ENCODE measurements at places on chromosomes 7 and 10. TPM values are rescaled to one million over a fixed set of nuclear protein-coding genes. Genes with fewer than 3 reads are reported as not detected.

TMEM26 gene
- total RNA-seq = not detected

ANKRD26 gene
- total RNA-seq = 4.1 TPM

SH2D4B gene
- under 0.01 TPM for total RNA-seq

HDAC9 gene
- total RNA-seq = 52.8 TPM

GPR37 gene
- total RNA-seq = 1.4 TPM

CCDC172 gene
- total RNA-seq = not detected

AKR1C2 gene
- 721 TPM for total RNA-seq

SPDYE18 gene
- total RNA-seq = not detected

SPDYE8 gene
- total RNA-seq = not detected

CAV1 gene
- total RNA-seq = 322 TPM

GTPBP4 gene
- total RNA-seq = 50.1 TPM

ATOH7 gene
- not detected for total RNA-seq

TAS2R40 gene
- total RNA-seq = 0.24 TPM

PTF1A gene
- total RNA-seq = not detected

IL6 gene
- 23.1 TPM for total RNA-seq

CRHR2 gene
- total RNA-seq = not detected

PLA2G12B gene
- not detected for total RNA-seq

GHRHR gene
- total RNA-seq = not detected

APBB1IP gene
- not detected for total RNA-seq

UCN3 gene
- not detected for total RNA-seq

NRCAM gene
- 0.64 TPM for total RNA-seq

FAM241B gene
- 0.96 TPM for total RNA-seq

TSPAN33 gene
- 4.0 TPM for total RNA-seq

SLC26A4 gene
- total RNA-seq = 0.72 TPM

UBTD1 gene
- total RNA-seq = 15.3 TPM

TRPV5 gene
- not detected for total RNA-seq

COL1A2 gene
- 3.1 TPM for total RNA-seq

CALCR gene
- not detected for total RNA-seq

ELFN1 gene
- total RNA-seq = not detected

BBIP1 gene
- total RNA-seq = 17.1 TPM

GOLGA7B gene
- 0.21 TPM for total RNA-seq

CREB5 gene
- total RNA-seq = 10.6 TPM

EPDR1 gene
- total RNA-seq = 20.0 TPM

GBX1 gene
- total RNA-seq = not detected

FFAR4 gene
- not detected for total RNA-seq

RNF133 gene
- not detected for total RNA-seq

SLC26A3 gene
- total RNA-seq = not detected

NUTM2E gene
- 0.24 TPM for total RNA-seq

ZMIZ1 gene
- 10.6 TPM for total RNA-seq

MMP21 gene
- total RNA-seq = not detected

TMEM130 gene
- total RNA-seq = not detected
